ENCODE measurements at places on chromosomes 3 and 15.

GRCh38 chr3:123660900-123661299 lies 76.0 kb upstream of the HACD2 start:
- peak; percentile 99 for DNase-seq

DNA sequence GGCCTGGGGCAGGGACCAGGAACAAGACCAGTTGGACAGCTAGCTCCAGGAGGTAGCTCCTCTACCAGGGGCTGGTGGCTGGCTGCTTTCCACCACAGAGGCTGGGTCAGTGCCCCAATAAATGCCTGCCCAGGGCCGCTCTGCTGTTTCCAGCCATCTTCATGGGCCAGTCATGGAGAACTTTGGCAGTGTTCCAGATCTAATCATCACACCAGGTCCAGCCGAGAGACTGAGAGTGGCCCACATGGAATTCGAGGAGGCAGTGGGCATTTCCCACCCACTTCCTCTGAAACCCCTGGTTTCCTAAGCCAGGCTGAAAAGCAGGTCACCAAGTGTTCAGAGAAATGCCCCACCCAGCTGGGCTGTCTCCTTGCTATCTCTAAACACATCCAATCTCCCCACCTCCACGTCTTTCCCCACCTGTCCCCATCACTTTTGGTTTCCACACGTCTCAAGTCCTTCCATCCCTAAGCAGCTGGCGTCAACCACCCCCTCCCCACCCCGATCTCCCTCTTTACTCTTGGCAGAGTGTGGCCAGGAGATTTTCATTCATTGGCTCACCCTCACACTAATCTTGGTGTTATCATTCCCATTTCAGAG lies 190.0 kb upstream of the LINGO1 start:
- DNase-seq, result no peak

DNA sequence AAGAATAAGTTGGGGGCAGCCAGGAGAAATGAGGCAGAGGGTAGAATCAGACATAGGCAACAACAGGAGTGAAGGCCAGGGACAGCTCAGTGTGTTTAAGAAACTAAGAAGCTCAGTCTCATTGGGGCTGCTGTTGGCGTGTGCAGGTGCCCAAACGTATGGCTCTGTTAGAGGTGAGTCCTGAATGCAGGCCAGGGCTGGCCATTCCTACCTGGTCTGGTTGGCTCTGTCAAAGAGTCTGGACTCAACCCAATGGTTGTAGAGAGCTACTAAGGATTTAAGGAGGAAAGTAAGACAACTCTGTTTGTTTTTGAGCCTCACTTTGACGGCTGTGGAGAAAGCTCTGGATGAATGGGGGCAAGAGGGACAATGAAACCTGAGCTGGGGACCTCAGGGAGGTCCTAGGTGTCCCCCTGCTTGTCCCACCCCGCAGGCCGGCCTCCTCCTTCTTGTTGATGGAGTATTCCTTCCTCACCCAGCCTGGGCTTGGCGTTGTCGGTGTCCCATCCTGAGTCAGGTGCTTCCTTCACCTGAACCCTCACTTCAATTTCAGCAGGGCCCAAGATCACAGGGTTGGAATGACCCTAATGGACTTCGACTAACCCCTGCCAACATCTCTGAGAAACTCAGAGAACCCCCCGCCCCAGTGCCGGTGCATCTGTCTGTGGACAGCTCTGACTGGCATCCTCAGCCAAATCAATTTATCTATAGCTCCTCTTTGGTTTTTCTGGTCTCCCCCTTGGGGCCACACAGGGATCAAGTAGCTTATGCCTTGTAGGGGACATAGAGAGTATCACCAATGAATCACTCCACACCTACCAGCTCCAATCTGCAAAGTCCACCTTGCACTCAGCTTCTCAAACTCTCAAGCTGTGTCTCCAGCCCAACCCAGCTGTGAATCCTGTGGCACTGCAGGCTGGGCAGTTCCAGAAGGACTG lies 8.3 kb downstream of the ITGA11 start:
- DNase-seq, result no peak

- no peak for DNase-seq
Measured at GRCh38 chr15:45183511-45183910, 4.3 kb downstream of the SHF start.

GRCh38 chr15:98506172-98506571 lies 142.2 kb upstream of the IGF1R start:
- DNase-seq, result no peak

- DNase-seq, result no peak
Measured at GRCh38 chr15:92884436-92885223, 15.5 kb upstream of the CHD2 start.

- DNase-seq, result peak; percentile 96
Measured at GRCh38 chr15:32802286-32802936, 84.6 kb downstream of the GREM1 start.

- DNase-seq, result no peak
Measured at GRCh38 chr3:188978421-188979171, 193.2 kb upstream of the TPRG1 start.

GRCh38 chr15:36769098-36769497 lies 189.7 kb downstream of the CDIN1 start:
- DNase-seq, result peak; percentile 49

GRCh38 chr15:30924353-30924752 lies 20.6 kb downstream of the FAN1 start:
- DNase-seq, result peak; percentile 19

DNA sequence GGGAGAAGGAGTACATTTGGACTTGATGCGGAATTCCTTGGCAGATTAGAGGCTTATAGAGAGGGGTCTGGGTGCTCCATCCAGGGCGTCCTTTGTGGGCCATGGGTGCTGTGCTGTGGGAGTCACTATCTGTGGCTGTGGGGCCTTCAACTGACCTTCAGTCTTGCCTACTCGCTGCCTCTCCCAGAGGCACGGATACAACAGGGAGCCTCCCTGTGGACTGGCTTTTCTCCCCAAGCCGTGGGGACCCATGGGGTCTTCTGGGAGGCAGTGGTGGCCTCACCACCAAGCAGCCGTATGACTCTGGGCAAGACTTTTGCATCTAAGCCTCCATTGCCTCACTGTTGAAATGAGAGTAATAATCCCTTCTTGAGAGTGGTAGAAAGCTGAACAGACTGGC lies 83.9 kb downstream of the PDCD6IP start:
- no peak for DNase-seq

DNA sequence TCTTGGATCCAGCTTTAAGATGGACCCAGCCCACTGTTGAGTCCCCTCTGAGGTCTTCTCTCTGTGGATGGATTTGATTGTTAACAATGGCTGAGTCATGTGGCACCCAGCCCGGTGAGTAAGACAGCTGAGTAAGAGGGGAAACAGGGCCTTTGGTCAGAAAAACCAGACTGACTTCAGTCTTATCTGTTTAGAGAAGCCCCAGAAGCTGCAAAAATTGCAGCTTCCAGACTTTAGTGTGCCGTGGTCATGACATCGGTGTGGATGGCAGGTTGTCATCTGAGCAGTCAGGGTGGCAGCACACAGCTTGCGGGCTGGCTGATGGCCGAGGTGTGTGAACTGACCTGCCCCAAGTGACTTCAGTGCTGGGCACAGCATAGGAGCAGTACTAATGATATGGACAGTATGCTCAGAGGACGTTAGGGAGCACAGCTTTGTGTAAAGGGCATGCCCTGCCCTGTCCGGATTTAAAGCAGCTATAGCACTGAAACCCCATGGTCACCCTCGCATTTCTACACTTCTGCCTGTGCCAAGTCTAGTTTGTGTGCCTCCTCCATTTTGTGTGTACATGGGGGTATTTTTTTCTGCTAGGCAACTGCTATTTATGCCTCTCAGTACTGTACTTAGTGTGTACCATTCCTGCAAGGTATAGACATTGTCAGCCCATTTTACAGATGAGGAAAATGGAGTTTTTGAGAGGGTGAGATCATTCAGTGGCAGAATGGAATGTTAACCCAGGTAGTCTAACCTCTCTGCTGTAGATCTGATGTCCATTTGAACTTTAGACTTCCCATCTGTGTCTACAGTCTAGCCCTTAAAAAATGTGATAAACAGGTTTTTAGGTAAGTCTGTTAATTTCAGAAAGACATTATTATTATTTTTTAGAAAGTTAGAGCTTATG lies 44.4 kb downstream of the FLNB start:
- peak; percentile 89 for DNase-seq

DNA sequence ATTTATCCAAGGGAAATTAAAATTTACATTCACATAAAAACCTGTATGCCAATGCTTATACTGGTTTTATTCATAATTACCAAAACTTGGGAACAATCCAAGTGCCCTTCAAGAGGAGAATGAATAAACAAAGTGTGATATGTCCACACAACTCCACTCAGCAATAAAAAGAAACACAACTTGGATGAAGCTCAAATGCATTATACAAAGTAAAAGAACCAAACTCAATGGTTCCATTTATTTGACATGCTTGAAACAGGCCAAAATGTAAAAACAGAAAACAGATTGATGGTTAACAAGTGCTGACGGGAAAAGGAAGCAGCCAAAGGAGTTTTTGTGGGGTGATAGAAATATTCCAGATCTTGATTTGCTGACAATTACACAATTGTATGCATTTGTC lies 23.5 kb downstream of the OCA2 start:
- DNase-seq, result no peak

- DNase-seq, result no peak
Measured at GRCh38 chr3:130839813-130840212, 54.1 kb upstream of the ATP2C1 start.

DNA sequence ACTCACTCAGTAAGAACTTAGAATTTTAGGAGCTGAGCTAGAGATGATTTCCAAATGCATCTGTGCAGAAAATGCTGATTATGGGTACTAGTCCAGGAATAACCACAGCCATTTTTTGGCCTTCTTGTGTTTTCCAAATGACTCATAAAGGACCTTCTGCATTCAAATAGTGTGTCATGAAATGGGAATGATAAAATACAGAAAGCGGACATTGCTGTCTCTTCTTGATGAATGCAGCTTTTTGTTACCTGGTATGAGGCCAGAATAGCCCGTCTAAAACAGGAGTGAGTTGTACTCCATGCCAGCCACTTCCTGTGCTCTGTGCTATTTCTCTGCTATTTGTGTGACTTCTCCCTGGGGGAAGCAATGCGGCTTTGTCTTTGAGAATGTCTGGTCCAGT lies 20.5 kb upstream of the FRMD5 start:
- peak; percentile 69 for DNase-seq

GRCh38 chr3:177731644-177732268 lies 534.5 kb upstream of the TBL1XR1 start:
- peak; percentile 74 for DNase-seq

- no peak for DNase-seq
Measured at GRCh38 chr3:21292971-21293370, 458.0 kb downstream of the ZNF385D start.

DNA sequence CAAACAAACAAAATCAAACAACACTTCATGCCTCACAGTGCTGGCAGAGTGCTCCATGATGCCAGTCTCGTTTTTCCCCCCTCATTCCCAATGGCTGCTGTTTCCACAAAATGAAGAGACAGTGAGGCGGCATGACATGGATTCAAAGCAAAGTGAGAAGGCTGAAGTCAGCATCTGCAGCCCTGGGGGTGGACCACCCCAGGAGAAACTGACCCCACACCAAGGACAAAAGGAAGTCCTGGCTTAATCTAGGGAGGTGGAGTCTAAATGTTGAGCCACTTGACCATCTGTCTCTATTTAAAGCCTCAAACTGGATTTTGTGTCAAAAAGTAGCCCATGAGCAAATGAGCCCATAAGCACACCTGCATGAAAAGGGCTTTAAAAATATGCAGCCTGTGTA lies 151.2 kb upstream of the RORA start:
- DNase-seq, result no peak

DNA sequence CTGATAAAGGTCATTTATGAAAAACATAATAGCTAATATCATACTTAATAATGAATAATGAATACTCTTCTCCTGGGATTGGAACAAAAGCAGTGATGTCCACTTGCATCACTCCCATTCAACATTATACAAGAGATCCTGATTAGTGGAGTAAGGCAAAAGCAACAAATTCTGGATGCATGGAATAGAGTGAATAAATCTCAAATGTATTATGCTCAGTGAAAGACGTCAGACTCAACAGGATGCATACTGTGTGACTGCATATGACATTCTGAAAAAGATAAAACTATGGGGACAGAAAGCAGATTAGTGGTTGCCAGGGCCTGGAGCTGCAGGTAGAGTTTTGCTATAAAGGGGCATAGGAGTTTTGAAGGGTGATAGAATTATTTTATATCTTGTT lies 77.6 kb upstream of the ZBTB20 start:
- no peak for DNase-seq

DNA sequence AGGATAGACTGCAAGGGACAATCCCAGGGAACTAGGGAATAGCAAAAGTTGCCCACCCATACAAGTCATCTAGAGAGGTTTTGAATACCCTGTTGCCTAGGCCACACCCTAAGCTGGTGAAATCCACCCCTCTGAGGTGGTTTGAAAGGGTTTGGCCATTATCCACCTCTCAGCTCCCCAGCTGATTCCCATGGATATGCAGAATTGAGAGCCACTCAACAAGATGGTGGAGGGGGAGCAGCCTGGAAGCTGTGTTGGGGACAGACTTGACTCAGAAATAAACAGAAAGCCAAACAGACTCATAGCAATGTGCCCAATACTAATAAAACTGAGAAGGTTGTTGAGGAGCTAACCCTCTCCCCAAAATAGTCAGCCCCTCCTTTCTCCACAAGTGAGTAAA lies 10.9 kb downstream of the PRR20G start:
- DNase-seq, result no peak

DNA sequence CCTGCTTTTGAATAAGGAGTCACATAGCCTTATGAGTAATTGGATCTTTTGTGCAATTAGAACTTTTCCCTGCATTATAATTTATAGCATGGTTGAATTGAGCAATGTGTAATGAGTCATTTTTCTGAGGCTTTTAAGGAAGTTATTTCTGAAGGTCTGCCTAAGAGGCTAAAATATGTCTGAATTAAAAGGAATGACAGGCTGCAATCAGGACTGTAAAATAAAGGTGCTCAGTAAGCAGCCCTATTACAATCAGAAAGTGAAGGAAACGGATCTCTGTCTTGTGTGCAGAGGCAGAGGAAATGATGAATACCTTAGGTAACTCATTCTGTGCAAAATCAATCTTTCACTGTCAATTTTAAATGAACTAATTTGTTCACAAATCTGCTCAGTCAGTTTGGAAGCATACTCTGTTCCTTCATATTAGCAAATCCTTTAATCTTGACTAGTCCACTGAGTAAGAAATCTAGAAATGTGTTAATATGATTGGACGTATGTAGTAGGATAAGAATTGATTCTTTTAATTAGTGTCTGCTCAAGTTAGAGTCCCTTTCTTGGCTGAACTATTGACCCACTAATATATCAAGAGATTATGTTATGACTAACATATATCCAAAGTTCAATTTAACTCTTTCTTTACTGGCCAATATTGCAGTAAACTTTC lies 290.1 kb downstream of the ZIC1 start:
- peak; percentile 53 for DNase-seq

GRCh38 chr3:45936261-45936660 lies 7.0 kb upstream of the CXCR6 start:
- DNase-seq, result no peak

Measured in fibroblast of skin of left biceps (primary cell).